ENCODE measurements at places on chromosomes 6 and 20.
A peak's percentile ranks its signal among the peaks of the same experiment; 100 is the strongest.

GRCh38 chr20:31984981-31985471 lies 17.1 kb downstream of the XKR7 start:
- no peak for DNase-seq

- DNase-seq: no peak
Observed at GRCh38 chr20:51462566-51463276, 79.8 kb downstream of the NFATC2 start.

GRCh38 chr6:16375843-16376242 lies 137.5 kb downstream of the GMPR start:
- DNase-seq: no peak

DNA sequence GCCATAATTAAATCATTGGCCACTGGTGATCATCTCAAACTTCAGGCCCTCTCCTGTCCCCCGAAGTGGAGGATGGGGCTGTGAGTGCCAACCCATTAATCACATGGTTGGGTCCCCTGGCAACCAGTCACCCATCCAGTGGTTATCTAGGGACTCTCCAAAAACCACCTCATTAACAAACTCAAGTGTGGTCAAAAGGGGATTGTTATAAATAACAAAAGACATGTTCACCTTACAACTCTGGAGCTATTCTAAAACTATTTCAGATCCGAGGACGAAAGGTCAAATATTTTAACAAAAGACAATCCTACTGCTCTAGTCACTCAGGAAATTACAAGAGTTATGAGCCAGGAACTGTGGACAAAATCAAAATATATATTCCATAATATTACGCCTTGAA lies 95.5 kb upstream of the PRND start:
- no peak for DNase-seq

DNA sequence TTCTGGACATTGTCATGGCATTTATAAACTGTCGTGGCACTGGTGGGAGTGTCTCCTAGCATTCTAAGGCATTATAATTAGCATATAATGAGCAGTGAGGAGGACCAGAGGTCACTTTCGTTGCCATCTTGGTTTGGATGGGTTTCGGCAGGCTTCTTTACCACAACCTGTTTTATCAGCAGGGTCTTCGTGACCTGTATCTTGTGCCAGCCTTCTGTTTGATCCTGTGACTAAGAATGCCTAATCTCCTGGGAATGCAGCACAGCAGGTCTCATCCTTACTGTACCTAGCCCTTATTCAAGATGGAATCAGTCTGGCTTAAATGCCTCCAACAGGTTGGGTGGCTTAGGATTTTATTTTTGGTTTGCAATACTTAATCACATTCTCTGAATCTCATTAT lies 142.7 kb upstream of the GGTLC1 start:
- no peak for DNase-seq

- peak; percentile 85 for DNase-seq
Observed at GRCh38 chr6:147216915-147217314, 12.7 kb downstream of the STXBP5 start.

- no peak for DNase-seq
Observed at GRCh38 chr20:42361402-42361970, 743.3 kb upstream of the CHD6 start.

GRCh38 chr6:11460001-11460668 lies 77.4 kb upstream of the TMEM170B start:
- DNase-seq: no peak

GRCh38 chr6:123415844-123416468 lies 220.8 kb downstream of the TRDN start:
- peak; percentile 25 for DNase-seq

DNA sequence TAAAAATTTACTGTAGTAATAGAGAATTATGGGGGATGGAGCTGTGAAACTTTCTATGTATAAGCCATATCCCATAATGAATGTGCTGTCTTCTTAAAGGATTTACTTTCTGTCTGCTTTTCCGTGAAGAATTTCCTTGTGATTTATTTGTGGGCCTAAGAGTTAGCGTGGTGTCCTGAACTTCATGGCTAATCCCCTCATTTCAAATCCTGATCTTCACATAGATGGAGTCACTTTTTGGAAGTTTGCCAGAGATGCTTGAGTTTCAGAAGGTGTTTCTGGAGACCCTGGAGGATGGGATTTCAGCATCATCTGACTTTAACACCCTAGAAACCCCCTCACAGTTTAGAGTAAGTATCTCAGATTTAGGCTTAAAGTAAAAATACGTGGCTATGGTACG lies 19.4 kb upstream of the CLDN20 start:
- DNase-seq: no peak

DNA sequence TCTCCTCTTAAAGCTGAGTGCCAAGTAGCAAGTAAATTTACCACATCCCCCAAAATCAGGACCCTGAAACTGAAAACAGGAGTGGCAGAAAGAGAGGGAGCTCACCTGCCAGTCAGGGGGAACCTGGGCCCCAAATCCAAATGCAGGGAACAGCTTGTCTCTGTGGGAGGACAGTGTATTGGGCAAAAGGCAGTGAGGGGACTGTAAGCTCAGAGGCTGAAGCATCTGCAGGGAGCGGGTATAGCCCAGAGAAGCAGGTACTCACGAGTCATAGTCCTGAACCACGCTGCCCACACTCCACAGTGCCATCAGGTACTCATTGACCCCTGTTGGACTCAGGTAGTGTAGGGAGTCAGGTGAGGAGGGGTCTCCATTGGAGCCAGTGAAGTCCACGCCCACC lies 15.0 kb downstream of the SPAG4 start:
- DNase-seq: no peak

DNA sequence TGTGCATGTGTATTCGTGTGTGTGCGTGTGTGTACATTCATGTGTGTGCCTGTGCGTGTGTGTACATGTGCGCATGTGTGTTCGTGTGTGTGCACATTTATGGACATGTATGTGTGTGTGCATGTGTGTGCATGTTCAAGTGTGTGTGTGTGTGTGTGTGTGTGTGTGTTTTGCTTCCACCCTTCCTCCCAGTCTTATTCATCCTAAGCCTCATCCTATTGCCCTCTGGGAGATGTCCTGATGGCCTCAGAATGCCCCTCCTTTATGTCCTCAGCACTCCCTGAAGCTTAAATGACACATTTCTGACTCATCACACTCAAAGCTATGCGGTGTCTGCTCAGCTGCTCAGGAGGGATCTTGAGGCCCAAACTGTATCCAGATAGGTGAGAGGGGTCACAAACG lies 76.6 kb upstream of the CCDC167 start:
- peak; percentile 16 for DNase-seq

DNA sequence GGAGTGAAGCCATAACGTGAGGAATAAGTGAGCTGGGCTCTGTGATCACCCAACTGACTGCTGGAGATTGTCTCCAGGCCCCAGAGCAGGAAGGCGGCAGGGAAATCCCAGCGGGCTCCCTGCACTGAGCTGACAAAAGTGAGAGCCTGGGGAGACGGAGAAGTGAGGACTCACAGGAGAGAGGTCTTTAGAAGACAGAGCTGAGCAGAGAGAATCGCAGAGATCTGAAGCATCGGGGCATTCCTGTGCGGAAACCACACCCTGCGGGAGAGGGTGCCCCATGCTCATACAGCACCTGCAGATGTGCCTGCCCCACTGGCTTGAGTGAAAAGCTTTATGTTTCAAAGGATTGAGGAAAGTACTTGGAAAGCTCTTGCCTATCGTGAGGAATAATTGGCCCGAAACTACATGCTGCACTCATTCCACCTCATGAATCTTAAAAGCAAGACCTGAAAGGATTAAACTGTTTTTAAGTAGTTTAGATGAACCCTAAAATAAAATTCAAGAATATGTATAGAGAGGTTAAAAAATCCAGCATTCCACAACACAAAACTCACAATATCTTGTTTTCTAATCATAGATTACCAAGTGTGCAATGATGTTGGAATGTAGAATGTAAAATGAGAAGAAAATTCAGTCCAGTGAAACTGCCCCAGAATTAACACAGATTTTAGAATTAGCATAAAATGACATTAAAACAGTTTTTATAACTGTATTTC lies 17.7 kb upstream of the THBS2 start:
- no peak for DNase-seq

DNA sequence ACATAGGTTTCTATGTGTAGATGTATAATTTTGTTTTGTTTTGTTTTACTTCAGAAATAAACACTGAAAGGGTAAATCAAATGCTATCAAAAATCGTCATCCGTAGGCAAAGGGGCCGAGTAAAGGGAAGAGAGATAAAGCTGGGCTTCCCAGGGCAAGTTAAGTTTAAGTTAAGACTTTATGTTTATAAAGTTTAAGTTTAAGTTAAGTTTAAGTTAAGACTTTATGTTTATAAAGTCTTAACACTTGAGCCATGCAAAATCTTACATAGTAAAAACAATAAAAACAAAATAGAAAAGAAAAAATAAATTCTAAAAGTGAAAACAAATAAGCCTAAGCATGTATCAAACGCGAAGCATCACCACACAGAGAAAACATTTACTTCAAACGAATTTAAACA lies 216.1 kb upstream of the SYNDIG1 start:
- DNase-seq: no peak

GRCh38 chr6:81766482-81767069 lies 14.1 kb upstream of the TENT5A start:
- no peak for DNase-seq

GRCh38 chr6:5986861-5987260 lies 19.9 kb downstream of the NRN1 start:
- no peak for DNase-seq

- DNase-seq: no peak
Observed at GRCh38 chr6:49841424-49841823, 24.9 kb downstream of the CRISP1 start.

GRCh38 chr20:42846784-42847490 lies 342.8 kb downstream of the PTPRT start:
- DNase-seq: no peak

GRCh38 chr6:45655745-45656476 lies 278.2 kb upstream of the SUPT3H start:
- no peak for DNase-seq

DNA sequence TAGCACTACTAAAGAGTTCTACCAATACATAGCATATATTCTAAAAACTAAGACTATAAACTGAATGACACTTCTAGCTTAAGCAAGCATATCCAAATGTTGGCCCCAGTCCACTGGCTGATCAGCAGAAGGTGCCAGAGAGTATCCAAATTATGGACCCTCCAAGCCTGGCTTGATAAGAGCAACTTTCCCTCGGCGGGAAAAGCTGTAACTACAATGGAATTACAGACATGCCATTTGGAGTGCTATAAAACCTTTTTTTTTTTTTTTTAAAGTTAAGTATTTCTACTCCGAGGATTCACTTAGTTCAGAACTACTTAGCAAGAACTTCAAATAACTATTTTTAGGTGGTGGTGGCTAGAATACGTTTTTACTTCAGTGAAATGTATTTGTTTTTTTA lies 94.6 kb downstream of the EPB41L2 start:
- no peak for DNase-seq

GRCh38 chr20:35277531-35278395 lies at the start of gene MMP24OS:
TSS of gene MMP24OS (minus strand) at chr20:35278122. CDS start at chr20:35277929, 193 bp downstream.
- DNase-seq: peak; percentile 90

GRCh38 chr6:140281236-140281635 lies 906.8 kb upstream of the CITED2 start:
- DNase-seq: no peak

DNA sequence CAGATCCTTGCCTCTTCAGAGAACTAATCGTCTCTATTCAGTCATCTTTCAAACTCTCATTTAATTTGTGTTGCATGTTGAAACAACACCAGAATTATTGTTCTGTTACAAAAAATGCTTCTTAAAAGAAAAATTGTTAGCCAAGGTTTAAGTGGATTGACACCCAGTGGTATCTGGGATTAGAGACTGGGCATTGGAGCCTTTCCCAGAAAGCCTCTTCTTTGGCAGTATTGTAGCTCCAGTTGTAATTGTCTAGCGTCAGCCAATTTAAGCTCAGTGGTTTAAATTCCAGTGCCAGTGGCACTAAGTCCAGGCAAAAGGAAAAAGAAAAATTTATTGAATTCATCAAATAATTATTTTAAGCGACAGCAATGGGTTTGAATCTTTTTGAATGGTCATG lies 801 bp downstream of the CCDC28A start:
- no peak for DNase-seq

GRCh38 chr20:17827759-17828559 lies 128.2 kb downstream of the BANF2 start:
- no peak for DNase-seq

GRCh38 chr6:166575205-166575604 lies 11.3 kb downstream of the RAMACL start:
- DNase-seq: no peak

DNA sequence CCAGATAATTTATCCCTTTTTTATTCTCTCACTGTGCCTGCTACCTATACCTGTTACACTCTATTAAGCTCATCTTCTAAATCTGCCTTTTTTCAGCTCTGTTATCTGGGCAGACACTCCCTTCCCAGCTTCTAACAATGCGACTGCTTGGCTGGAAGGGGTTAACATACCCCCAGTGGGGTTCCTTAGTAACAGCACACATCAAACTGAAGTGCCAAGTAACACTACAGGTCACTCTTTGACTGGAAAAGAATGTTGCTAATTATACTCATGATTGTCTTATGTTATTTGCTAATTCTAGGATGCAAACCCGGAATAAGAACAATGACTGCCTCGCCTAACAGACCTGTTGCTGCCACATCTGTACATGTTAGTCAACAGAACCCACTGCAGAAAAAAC lies 203.5 kb downstream of the EPM2A start:
- DNase-seq: no peak

DNA sequence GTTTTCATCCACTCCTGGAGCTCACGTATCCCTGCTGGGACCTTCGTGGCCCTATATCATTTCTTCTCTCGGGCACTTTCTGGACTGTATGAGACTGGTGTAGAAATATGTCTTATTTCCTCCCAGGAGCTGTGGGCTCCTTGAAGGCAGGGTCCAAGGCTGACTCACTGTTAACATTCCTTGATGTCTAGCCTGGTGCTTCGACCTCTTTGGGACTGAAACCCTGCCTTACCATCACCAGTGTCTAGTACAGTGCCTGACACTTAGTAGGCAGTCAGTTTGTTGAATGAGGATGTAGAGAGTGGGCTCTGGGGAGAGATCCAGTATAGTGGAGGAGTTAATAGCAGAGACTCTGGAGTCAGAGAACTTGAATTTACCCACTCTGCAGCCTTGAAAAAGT lies 23.6 kb downstream of the POFUT1 start:
- no peak for DNase-seq

GRCh38 chr6:86715676-86716075 lies 221.7 kb upstream of the HTR1E start:
- DNase-seq: no peak
